Spleen (tissue), 13 donors: ENCODE measurements at places on chromosomes 6 and 20. TPM values are rescaled to one million over a fixed set of nuclear protein-coding genes. Genes with fewer than 3 reads are reported as not detected.

GRCh38 chr6:75368151-75368779 lies 83.7 kb upstream of the TMEM30A start:
- H3K36me3 ChIP-seq, result no peaks in the 10 kb centered on the region
- no peak overlapping the region for H3K4me3 ChIP-seq
- no peaks in the 10 kb centered on the region for H3K27me3 ChIP-seq
- H3K4me1 ChIP-seq, result no peaks in the 10 kb centered on the region
- no peak for DNase-seq

DNA sequence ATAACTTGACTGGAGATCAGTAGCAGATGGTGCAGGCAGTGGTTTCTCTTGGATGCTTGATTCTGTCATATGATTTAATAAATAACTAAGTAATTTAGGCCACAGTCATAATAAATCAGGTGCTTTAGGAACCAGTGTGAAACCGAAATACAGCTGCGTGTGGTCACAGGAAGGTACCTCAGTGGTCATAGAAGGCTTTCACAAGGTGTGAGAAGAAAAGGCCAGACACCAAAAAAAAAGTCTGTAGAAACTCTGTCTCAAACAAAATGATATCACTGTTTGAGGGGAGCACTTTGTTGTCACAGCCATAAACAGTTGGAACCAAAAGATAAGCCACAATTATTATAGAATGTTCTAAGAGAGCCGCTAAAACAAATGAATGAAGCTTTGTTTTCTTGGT lies 56.5 kb downstream of the ARMC2 start:
- H3K36me3 ChIP-seq, result no peaks in the 10 kb centered on the region
- no peak for DNase-seq
- H3K27me3 ChIP-seq, result no peaks in the 10 kb centered on the region
- H3K4me1 ChIP-seq, result peaks cover 59% of the 10 kb centered on the region
- H3K27ac ChIP-seq, result peak overlapping the region; percentile 75

- peak within 1 kb of the TSS; percentile 89 for H3K27ac ChIP-seq
- peaks cover 5% of the 10 kb centered on the region for H3K36me3 ChIP-seq
- no peaks in the 10 kb centered on the region for H3K27me3 ChIP-seq
- peaks cover 17% of the 10 kb centered on the region for H3K4me1 ChIP-seq
Observed at GRCh38 chr20:34955231-34956040, at the start of the genes GSS and MYH7B. Gene GSS (minus strand): TSS chr20:34955806. CDS start chr20:34951852, 3,954 bp downstream. Gene MYH7B (plus strand): TSS chr20:34955868. CDS start chr20:34978006, 22,138 bp downstream.

DNA sequence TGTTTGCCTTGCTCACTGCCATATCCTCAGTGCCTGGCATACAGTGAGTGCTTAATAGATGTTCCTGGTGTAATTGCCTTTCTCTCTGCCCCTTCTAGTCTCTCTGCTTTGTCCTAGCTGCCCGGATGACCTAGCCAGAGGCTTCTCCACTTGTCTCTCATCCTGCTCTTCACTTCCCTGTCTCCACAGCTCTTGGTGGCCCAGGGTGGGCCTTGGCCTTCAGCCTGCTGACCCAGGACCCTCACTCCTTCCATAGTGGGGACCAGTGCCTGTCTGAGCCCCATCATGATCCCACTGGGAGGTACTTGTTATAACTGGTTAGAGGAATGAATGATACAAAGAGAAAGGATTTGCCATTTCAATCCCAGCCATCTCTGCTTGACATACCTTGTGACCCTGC lies 49.2 kb upstream of the BLCAP start:
- H3K36me3 ChIP-seq, result no peaks in the 10 kb centered on the region
- no peak overlapping the region for H3K4me3 ChIP-seq
- no peak for DNase-seq
- H3K27ac ChIP-seq, result no peak overlapping the region
- peaks cover 7% of the 10 kb centered on the region for H3K4me1 ChIP-seq

RUNX2 gene
- 7.0 TPM for total RNA-seq

DNA sequence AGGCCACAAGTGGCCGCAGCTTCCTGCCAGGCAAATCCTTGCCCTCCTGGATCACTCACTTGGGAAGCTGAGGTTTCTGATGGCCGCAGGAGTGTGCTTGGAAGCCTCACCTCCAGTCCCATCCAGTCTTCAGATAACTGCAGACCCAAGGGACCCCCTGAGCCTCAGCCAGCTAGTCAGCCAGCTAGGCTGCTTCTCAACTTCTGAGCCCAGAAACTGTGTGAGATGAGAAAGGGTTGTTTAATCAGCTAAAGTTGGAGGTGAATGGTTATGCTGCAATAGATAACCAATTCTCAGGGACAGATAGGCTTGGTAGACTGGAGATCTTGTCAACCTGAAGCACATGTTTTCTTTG lies 96.9 kb downstream of the THBS2 start:
- H3K27me3 ChIP-seq, result no peaks in the 10 kb centered on the region
- no peaks in the 10 kb centered on the region for H3K36me3 ChIP-seq
- H3K4me1 ChIP-seq, result peaks cover 4% of the 10 kb centered on the region
- H3K27ac ChIP-seq, result no peak overlapping the region

BIRC7 gene
- total RNA-seq, result 1.0 TPM

- H3K4me1 ChIP-seq, result no peaks in the 10 kb centered on the region
- H3K4me3 ChIP-seq, result no peak overlapping the region
- H3K36me3 ChIP-seq, result no peaks in the 10 kb centered on the region
- H3K27me3 ChIP-seq, result no peaks in the 10 kb centered on the region
- H3K27ac ChIP-seq, result no peak overlapping the region
- DNase-seq, result no peak
Observed at GRCh38 chr6:91500689-91501303, 913.9 kb upstream of the MAP3K7 start.

ENPP1 gene
- total RNA-seq, result 4.8 TPM

FERMT1 gene
- total RNA-seq, result 1.1 TPM

GRCh38 chr20:39338469-39339376 lies 376.6 kb downstream of the DHX35 start:
- no peak for DNase-seq
- no peak overlapping the region for H3K4me3 ChIP-seq
- no peaks in the 10 kb centered on the region for H3K4me1 ChIP-seq
- no peaks in the 10 kb centered on the region for H3K36me3 ChIP-seq
- H3K27ac ChIP-seq, result peak overlapping the region; percentile 72
- no peaks in the 10 kb centered on the region for H3K27me3 ChIP-seq

GRCh38 chr20:32189123-32189410 lies 18.5 kb downstream of the PLAGL2 start:
- peaks cover 58% of the 10 kb centered on the region for H3K4me1 ChIP-seq
- no peaks in the 10 kb centered on the region for H3K36me3 ChIP-seq
- no peak overlapping the region for H3K27ac ChIP-seq
- no peak overlapping the region for H3K4me3 ChIP-seq
- H3K27me3 ChIP-seq, result no peaks in the 10 kb centered on the region
- DNase-seq, result no peak

STMND1 gene
- total RNA-seq, result not detected

HDAC2 gene
- 62.7 TPM for total RNA-seq

ANGPT4 gene
- total RNA-seq, result not detected

GRCh38 chr6:29447670-29448069 lies 8.6 kb downstream of the OR10C1 start:
- H3K36me3 ChIP-seq, result no peaks in the 10 kb centered on the region
- no peak for DNase-seq
- H3K4me3 ChIP-seq, result no peak overlapping the region
- no peaks in the 10 kb centered on the region for H3K4me1 ChIP-seq

- H3K27ac ChIP-seq, result no peak overlapping the region
- no peaks in the 10 kb centered on the region for H3K27me3 ChIP-seq
- H3K36me3 ChIP-seq, result no peaks in the 10 kb centered on the region
- no peak overlapping the region for H3K4me3 ChIP-seq
- DNase-seq, result no peak
- H3K4me1 ChIP-seq, result no peaks in the 10 kb centered on the region
Observed at GRCh38 chr20:17709361-17710293, 9.9 kb downstream of the BANF2 start.

- H3K36me3 ChIP-seq, result no peaks in the 10 kb centered on the region
- DNase-seq, result no peak
- no peak overlapping the region for H3K27ac ChIP-seq
- H3K4me3 ChIP-seq, result no peak overlapping the region
- H3K27me3 ChIP-seq, result no peaks in the 10 kb centered on the region
Observed at GRCh38 chr6:133648581-133648980, 240.3 kb upstream of the TCF21 start.

XKR7 gene
- total RNA-seq, result 0.21 TPM

CCN6 gene
- total RNA-seq, result not detected

KHDC1L gene
- total RNA-seq, result not detected

GRCh38 chr20:50216543-50217206 lies 26.0 kb downstream of the CEBPB start:
- H3K4me1 ChIP-seq, result peaks cover 29% of the 10 kb centered on the region
- no peaks in the 10 kb centered on the region for H3K27me3 ChIP-seq
- no peak overlapping the region for H3K4me3 ChIP-seq
- no peak for DNase-seq

DNA sequence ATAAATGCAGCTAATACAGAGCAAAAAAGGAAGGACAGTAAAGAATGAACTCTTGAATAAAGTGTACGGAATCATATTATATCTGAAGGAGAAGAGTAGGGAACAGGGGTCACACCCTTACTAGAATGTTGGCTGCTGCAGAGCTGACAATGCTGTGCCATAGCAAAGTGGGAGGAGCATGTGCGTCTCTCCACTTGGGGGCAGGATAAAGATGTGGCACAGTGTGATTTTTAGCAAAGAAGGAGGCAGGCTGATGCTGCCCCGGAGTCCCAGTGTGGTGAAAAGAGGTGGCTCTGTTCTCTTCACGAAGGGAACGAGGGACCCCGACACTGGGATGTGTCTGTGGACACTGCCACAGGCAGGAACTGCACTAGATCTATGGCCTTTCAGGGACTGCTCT lies 67.5 kb downstream of the INSM1 start:
- no peak overlapping the region for H3K4me3 ChIP-seq
- H3K4me1 ChIP-seq, result no peaks in the 10 kb centered on the region
- no peak overlapping the region for H3K27ac ChIP-seq
- H3K27me3 ChIP-seq, result no peaks in the 10 kb centered on the region

GRCh38 chr6:167578371-167578901 lies 248.3 kb upstream of the AFDN start:
- H3K4me3 ChIP-seq, result no peak overlapping the region
- no peak overlapping the region for H3K27ac ChIP-seq
- no peaks in the 10 kb centered on the region for H3K27me3 ChIP-seq
- no peaks in the 10 kb centered on the region for H3K4me1 ChIP-seq

KCNS1 gene
- not detected for total RNA-seq

DNA sequence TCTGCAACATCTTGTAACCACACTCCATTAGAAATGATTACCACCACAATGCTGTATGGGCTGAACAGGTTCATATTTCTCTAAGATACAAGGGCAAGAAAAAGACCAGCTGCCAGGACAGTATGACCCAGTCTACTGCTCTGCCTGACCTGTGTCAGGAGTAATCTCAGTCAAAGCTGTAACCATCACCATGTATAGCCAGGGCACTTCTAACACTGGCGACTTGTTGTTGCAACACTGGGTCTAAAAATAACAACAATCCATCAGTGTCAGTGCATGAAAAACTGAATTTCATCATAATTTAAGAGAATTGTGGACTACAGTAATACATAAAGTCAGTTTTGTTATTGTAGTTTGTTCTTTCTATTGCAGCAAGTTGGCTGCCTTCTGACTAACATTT lies 738.6 kb upstream of the ADGRB3 start:
- no peaks in the 10 kb centered on the region for H3K4me1 ChIP-seq
- DNase-seq, result no peak
- no peaks in the 10 kb centered on the region for H3K27me3 ChIP-seq

- no peaks in the 10 kb centered on the region for H3K27me3 ChIP-seq
- H3K36me3 ChIP-seq, result peaks cover 26% of the 10 kb centered on the region
- no peak overlapping the region for H3K4me3 ChIP-seq
- H3K4me1 ChIP-seq, result peaks cover 100% of the 10 kb centered on the region
- DNase-seq, result peak; percentile 85
- peak overlapping the region; percentile 99 for H3K27ac ChIP-seq
Observed at GRCh38 chr20:63858393-63859165, 2.7 kb upstream of the ABHD16B start.

TAGAP gene
- total RNA-seq, result 63.9 TPM
